ENCODE measurements at places on chromosomes 16 and 17.

- H3K4me3 ChIP-seq = no peak overlapping the region
- H3K4me1 ChIP-seq = no peaks in the 10 kb centered on the region
- no peak overlapping the region for H3K27ac ChIP-seq
- no peak for DNase-seq
These were observed 240.3 kb upstream of the N4BP1 start for GRCh38 chr16:48850097-48850770.

DNA sequence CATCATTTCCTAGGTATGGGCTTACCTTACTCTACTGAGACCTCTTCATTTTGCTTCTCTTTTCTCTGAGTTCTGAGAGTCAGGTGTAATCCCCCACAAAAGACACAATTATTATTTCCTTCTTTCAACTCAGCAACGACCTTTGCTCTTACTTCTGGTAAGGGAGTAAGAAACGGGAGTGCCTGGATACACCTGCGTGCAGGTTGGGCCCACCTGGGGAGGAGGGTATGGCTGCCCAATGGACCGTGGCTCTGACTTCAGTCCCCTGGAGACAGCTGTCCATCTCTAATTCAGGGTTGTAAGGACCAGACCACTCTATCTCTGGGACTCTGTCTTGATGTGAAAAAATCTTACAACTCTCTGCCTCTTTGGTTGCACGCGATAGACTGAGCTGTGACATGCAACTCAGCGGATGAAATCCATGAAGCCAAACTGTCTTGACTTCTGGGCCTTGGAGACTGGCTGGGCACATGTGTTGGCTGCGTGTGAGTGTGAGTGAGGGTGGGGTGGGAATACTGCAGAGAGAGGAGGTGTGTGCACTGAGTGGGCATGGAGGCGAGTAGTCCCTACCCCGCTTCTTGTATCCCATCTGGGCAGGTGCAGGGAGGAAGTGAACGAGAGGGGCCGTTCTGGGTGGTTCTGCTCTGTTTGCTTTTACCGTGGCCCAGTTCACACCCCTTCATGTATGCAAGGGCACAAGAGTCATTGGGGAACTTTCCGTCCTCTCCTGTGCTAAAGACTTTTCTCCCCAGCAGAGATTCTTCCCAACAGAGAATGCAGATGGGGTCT, 1.2 kb downstream of the TMEM238L start:
- H3K36me3 ChIP-seq = no peaks in the 10 kb centered on the region
- no peak overlapping the region for H3K27ac ChIP-seq
- DNase-seq = no peak
- H3K4me3 ChIP-seq = no peak overlapping the region
- H3K27me3 ChIP-seq = no peaks in the 10 kb centered on the region

- H3K4me3 ChIP-seq = no peak overlapping the region
- no peaks in the 10 kb centered on the region for H3K36me3 ChIP-seq
- H3K27me3 ChIP-seq = no peaks in the 10 kb centered on the region
These were observed 250.7 kb downstream of the NTN1 start for GRCh38 chr17:9271989-9272388.

GRCh38 chr17:45794840-45795239, 10.7 kb downstream of the CRHR1 start:
- peaks cover 21% of the 10 kb centered on the region for H3K4me1 ChIP-seq
- no peak overlapping the region for H3K4me3 ChIP-seq
- H3K36me3 ChIP-seq = peaks cover 4% of the 10 kb centered on the region
- no peak overlapping the region for H3K27ac ChIP-seq

GRCh38 chr17:78081551-78081950, 47.0 kb downstream of the TMC6 start:
- H3K27me3 ChIP-seq = no peaks in the 10 kb centered on the region
- H3K36me3 ChIP-seq = peaks cover 52% of the 10 kb centered on the region
- H3K27ac ChIP-seq = no peak overlapping the region
- H3K4me1 ChIP-seq = peaks cover 5% of the 10 kb centered on the region

DNA sequence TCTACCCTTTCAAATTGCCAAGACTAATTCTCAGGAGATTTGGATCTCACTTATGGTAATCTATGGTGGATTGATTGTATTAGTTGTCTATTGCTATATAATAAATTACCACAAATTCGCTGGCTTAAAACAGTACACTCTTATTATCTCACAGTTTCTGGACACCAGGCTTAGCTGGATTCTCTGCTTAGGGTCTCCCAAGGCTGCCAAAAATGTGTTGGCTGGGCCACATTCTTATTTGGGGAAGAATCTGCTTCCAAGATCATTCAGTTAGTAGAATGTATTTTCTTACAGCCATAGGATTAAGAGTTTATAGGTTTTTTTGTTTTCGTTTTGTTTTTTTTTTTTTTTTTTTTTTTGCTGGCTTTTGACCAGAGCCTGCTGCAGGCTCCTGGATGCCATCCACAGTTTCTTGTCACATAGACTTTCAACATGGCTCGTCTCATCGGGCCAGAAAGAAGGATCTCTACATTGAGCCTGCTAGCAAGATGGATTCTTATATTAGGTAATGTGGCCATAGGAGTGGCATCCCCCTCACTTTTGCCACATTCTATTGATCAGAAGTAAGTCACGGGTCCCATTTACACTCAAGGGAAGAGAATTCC, 415.3 kb downstream of the KIF2B start:
- H3K4me3 ChIP-seq = no peak overlapping the region
- no peak overlapping the region for H3K27ac ChIP-seq
- no peaks in the 10 kb centered on the region for H3K4me1 ChIP-seq
- DNase-seq = no peak
- H3K36me3 ChIP-seq = no peaks in the 10 kb centered on the region
- H3K27me3 ChIP-seq = no peaks in the 10 kb centered on the region

DNA sequence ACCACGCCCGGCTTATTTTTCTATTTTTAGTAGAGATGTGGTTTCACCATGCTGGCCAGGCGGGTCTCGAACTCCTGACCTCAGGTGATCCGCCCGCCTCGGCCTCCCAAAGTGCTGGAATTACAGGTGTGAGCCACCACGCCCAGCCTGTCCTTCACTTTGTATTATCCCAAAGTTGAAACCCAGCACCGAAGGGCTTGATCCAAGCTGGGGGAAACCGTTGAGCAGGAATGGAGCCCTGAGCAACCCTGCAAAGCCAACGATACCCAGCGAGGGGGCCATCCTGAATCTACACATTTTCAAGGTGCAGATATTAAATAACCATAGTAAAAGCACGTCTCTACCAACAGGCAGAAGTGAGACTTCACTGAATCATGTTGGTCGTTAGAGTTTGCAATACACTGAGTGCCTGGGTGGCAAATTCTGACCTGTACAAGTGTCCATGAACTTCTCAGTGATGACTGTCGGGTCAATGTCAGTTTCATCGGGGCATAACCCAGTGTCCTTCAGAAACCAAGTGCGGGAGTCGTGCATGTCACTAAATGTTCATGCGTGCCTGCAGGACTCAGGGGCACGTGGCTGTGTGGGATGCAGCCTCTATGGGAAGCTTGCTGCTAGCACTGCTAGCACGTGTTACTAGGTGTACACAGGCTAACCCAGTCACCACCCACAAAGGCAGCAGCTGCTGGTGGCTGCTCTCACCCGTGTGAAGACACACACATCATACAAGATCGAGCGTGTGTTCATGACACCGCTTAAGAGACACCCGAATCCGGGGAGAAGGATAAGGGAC, 10.5 kb upstream of the RBFOX3 start:
- no peak overlapping the region for H3K4me3 ChIP-seq
- DNase-seq = no peak
- peaks cover 26% of the 10 kb centered on the region for H3K4me1 ChIP-seq
- H3K27me3 ChIP-seq = peaks cover 4% of the 10 kb centered on the region
- H3K36me3 ChIP-seq = no peaks in the 10 kb centered on the region

GRCh38 chr17:80196652-80197051, 23.5 kb downstream of the SGSH start:
- no peaks in the 10 kb centered on the region for H3K27me3 ChIP-seq
- peaks cover 9% of the 10 kb centered on the region for H3K4me1 ChIP-seq
- H3K4me3 ChIP-seq = no peak overlapping the region
- H3K36me3 ChIP-seq = peaks cover 4% of the 10 kb centered on the region

- H3K4me1 ChIP-seq = peaks cover 70% of the 10 kb centered on the region
- peak; percentile 45 for DNase-seq
- H3K27ac ChIP-seq = no peak overlapping the region
- peaks cover 44% of the 10 kb centered on the region for H3K36me3 ChIP-seq
- no peaks in the 10 kb centered on the region for H3K27me3 ChIP-seq
- H3K4me3 ChIP-seq = peak overlapping the region; percentile 52
These were observed 1.4 kb downstream of the CDK5R1 start for GRCh38 chr17:32488177-32488542.

- no peak overlapping the region for H3K27ac ChIP-seq
- H3K27me3 ChIP-seq = no peaks in the 10 kb centered on the region
- H3K4me3 ChIP-seq = no peak overlapping the region
- peaks cover 30% of the 10 kb centered on the region for H3K4me1 ChIP-seq
- no peaks in the 10 kb centered on the region for H3K36me3 ChIP-seq
These were observed 169.5 kb downstream of the C16orf78 start for GRCh38 chr16:49542946-49543630.

- H3K27ac ChIP-seq = no peak overlapping the region
- DNase-seq = peak; percentile 24
- no peaks in the 10 kb centered on the region for H3K36me3 ChIP-seq
- peaks cover 18% of the 10 kb centered on the region for H3K4me1 ChIP-seq
These were observed 114.8 kb downstream of the C16orf95 start for GRCh38 chr16:87202346-87202745.

GRCh38 chr17:13580790-13581189, 20.9 kb downstream of the HS3ST3A1 start:
- no peak overlapping the region for H3K27ac ChIP-seq
- H3K27me3 ChIP-seq = no peaks in the 10 kb centered on the region
- H3K4me3 ChIP-seq = no peak overlapping the region
- DNase-seq = no peak
- no peaks in the 10 kb centered on the region for H3K4me1 ChIP-seq

DNA sequence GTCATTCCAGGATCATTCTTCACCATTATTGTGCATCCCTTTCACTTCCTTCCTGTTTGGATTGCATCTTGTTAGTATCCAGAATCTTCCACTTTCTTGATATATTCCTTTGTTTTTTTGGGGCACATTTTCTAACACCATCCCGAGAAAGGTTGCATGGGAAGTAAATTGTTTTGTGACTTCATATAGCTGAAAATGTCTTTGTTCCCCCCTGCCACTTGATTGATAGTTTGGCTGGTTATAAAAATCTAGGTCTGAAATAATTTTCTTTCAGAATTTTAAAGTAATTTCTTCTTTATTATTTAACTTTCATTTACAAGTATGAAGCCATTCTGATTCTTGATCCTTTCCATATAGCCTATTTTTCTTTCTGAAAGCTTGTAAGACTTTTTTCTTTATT, 32.7 kb downstream of the GAN start:
- no peak overlapping the region for H3K27ac ChIP-seq
- no peak for DNase-seq
- H3K27me3 ChIP-seq = no peaks in the 10 kb centered on the region
- H3K36me3 ChIP-seq = no peaks in the 10 kb centered on the region
- no peak overlapping the region for H3K4me3 ChIP-seq

DNA sequence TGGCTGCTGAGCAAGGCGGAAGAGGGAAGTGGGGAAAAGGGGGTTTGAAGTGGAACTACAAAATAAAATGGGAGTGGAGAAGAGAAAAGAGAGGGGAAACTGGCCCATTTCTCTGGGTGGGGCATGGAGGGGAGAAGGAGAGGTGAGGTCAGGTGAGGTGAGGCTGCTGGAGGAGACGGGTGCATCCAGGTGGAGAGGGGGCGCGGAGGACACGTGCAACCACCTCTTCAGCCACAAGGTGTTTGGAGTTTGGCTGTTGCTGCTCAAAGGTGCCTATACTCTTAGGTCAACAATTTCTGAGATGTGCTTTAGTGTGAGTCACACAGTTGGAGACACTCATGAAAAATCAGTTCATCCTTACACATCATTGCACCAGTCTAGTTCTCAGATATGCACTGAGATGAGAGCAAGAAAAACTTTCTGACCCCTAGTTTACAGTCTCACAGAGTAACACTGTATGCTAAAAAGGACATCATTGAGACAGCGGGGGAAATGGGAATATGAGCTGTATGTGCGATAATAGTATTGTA, 4.8 kb downstream of the SLC6A4 start:
- no peak overlapping the region for H3K27ac ChIP-seq
- H3K27me3 ChIP-seq = peaks cover 35% of the 10 kb centered on the region
- no peak overlapping the region for H3K4me3 ChIP-seq
- no peak for DNase-seq

- H3K4me3 ChIP-seq = peak overlapping the region; percentile 50
- H3K36me3 ChIP-seq = peaks cover 26% of the 10 kb centered on the region
- H3K27me3 ChIP-seq = peaks cover 14% of the 10 kb centered on the region
- no peak for DNase-seq
These were observed 1.3 kb upstream of the MPG start for GRCh38 chr16:76535-77272.

DNA sequence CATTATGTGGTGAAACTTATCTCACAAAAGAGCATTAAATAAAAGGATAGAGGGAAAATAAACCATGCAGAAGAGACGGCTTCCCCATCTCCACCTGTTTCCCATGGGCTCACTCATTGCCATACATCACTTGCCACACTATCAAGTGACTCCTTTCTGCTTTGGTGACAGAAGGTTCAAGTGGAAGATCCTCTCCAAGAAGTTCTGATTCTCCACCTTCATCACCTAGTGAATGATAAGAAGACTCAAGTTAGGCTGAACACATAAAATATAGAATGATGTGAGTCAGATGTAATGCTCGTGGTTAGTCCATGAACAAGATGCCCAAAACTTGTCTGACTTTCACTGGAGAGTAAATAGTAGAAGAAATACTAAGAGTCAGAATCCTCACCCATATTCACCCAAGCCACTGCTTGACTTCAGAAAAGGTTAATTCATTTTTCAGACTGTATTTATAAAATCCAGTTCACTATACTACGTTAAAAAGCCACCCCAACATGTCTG, 100.1 kb upstream of the TOB1 start:
- H3K27me3 ChIP-seq = no peaks in the 10 kb centered on the region
- no peaks in the 10 kb centered on the region for H3K4me1 ChIP-seq
- no peak for DNase-seq

GRCh38 chr17:65109990-65110680, 27.0 kb upstream of the RGS9 start:
- no peaks in the 10 kb centered on the region for H3K27me3 ChIP-seq
- peaks cover 20% of the 10 kb centered on the region for H3K4me1 ChIP-seq
- no peak for DNase-seq
- no peaks in the 10 kb centered on the region for H3K36me3 ChIP-seq

- peaks cover 14% of the 10 kb centered on the region for H3K4me1 ChIP-seq
- no peak overlapping the region for H3K27ac ChIP-seq
- H3K36me3 ChIP-seq = no peaks in the 10 kb centered on the region
- H3K27me3 ChIP-seq = no peaks in the 10 kb centered on the region
These were observed 72.8 kb downstream of the WWP2 start for GRCh38 chr16:69834807-69835466.

DNA sequence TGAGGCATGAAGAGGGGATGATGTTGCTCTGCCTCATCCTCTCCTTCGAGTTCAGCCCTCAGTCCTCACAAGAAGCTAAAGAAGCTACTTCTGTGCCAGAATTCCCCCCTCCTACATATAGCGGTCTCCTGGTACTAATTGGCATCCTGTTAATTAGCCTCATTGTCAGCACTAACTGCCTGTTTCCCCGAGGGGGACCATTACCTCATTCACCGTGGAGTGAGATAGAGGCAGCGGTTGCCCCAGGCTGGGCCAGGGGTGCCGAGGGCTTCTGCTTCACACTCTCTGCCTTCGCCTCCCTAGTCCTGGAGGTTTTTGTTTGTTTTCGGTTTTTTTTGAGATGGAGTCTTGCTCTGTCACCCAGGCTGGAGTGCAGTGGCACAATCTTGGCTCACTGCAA, 5.7 kb upstream of the MINK1 start:
- H3K4me1 ChIP-seq = no peaks in the 10 kb centered on the region
- H3K4me3 ChIP-seq = no peak overlapping the region
- peak; percentile 59 for DNase-seq
- peaks cover 13% of the 10 kb centered on the region for H3K36me3 ChIP-seq
